ENCODE measurements at places on chromosomes 5 and 9.

DNA sequence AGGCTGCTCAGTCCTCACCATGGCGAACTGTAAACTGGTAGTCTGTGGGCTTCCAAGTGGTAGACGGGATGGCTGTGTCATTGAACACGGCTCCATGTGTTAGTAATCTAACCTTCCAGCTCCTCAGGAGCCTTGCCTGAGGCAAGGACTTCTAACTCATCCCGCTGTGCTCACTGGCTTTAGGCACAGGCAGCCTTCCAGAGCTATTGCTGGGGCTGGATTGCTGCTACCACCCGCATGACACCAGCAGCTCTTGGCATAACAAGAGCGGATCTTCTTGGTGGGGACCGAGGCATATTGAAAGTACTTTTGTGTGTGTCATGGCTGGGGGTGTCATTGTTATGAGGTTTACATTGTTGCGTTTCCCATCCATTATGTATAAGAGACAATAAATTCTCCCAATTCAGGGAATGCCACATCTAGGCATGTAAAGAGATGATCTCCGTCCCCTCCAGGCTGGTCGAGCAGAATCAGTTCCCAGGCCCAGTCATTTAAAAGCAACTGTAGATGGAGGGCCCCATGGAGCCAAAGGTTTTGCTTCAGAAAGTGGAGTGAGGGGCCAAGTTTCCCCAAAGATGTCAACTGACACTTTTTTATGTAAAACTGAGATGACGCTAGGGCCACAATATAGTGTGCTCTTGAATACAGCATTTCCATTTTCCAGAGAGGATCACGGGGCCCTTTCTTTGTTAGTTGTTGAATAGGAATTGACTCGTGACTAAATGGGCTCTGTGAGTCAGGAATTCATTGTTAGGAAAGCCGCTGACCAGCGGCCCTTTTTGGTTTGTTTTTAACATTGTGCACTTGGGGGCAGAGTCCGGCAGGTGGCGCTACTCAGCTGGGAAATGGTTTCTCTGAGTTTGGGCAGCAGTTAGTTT, 759.5 kb downstream of the TAF11L14 start:
- DNase-seq: no peak

DNA sequence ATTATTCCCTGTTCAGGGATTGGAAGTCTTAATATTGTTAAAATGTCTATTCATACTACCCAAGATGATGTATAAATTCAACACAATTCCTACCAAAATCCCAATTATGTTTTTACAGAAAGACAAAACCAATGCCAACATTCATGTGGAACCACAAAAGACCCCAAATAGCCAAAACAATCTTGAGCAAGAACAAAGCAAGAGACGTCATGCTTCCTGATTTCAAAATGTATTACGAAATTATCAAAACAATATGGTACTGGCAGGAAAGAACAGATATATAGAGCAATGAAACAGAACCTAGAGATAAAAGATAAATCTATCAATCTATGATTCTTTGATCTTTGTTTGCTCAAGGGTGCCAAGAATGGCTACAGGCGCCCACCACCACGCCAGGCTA, 237.9 kb downstream of the TAF11L14 start:
- DNase-seq: no peak

GRCh38 chr9:100287186-100287585, 65.6 kb downstream of the TEX10 start:
- DNase-seq: no peak

- DNase-seq: no peak
Measured at GRCh38 chr9:126763130-126763764, 41.6 kb upstream of the ZBTB43 start.

- no peak for DNase-seq
Measured at GRCh38 chr9:93900436-93900819, 54.7 kb downstream of the BARX1 start.

DNA sequence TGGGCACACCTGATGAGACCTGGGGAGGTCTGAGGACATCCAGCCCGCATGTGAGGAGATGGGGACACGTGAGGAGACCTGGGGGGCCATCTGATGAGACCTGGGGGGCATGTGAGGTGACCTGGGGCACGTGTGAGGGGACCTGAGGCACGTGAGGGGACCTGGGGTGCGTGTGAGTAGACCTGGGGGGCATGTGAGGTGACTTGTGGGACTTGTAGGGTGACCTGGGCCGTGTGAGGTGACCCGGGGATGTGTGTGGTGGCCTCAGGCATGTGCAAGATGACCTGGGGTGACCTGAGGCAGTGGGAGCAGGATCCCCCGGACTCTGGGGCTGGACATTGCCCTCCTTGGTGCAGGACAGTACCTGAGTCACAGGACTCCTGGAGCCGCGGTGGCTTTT, 30.6 kb downstream of the PNPLA7 start:
- DNase-seq: no peak

DNA sequence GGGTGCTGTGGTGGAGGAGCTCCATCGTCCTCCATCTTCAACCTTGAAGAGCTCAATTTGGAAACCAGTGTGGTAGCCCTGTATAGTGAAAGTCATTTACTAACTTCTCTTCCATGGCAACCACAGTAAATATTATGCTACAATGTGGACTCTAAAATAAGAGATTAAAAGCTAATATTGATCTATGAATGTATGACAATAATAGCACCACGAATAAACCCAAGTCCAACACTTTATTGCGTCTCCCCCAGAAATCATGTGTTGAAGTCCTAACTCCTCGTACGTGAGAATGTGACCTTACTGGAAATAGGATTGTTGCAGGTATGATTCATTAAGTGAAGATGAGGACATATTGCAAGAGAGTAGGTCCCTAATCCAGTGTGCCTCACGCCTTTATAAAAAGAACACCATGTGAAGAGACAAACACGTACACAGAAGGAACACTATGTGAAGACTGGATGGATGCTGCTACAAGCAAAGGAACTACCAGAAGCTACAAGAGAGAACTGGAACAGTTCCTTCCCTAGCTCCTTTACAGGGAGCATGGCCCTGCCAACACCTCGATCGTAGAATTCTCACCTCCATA, 276.2 kb downstream of the PDE4D start:
- no peak for DNase-seq

DNA sequence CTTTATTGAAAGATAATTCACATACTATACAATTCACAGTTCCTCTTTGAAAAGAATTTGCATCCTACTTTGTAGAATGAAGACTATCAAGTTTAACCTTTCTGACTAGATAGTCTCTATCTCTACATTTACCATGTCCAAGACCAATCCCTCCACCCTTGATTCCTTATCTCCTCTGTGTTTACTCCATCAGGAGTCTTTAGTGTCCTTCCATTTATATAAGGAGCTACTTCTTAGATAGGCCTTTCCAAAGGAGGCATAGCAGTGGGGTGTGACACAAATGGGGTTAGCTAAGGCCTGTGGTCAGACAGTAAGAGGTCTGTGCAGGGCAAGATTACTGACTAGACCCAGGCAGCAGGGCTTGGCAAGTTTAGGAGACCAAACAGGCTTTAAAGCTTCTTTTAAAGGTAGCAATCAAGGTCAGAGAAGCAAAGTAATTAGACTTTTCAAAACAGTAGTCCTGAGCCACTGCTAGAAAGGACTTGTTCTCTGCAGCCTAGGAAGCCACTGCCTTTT, 11.1 kb upstream of the DMXL1 start:
- no peak for DNase-seq

GRCh38 chr5:73186976-73187375, 14.0 kb downstream of the TMEM174 start:
- DNase-seq: no peak

GRCh38 chr9:74133921-74134320, 363.2 kb upstream of the RORB start:
- DNase-seq: no peak

- no peak for DNase-seq
Measured at GRCh38 chr5:34016222-34016621, 8.4 kb upstream of the AMACR start.

- DNase-seq: no peak
Measured at GRCh38 chr5:171989946-171990712, 16.3 kb downstream of the FBXW11 start.

GRCh38 chr5:4781299-4781698, 358.8 kb upstream of the ADAMTS16 start:
- no peak for DNase-seq

- peak; percentile 26 for DNase-seq
Measured at GRCh38 chr9:92147030-92147851, 32.0 kb upstream of the SPTLC1 start.

- no peak for DNase-seq
Measured at GRCh38 chr9:38638881-38639576, 18.6 kb upstream of the ANKRD18A start.

GRCh38 chr5:66828046-66828547, 231.9 kb downstream of the MAST4 start:
- DNase-seq: no peak

DNA sequence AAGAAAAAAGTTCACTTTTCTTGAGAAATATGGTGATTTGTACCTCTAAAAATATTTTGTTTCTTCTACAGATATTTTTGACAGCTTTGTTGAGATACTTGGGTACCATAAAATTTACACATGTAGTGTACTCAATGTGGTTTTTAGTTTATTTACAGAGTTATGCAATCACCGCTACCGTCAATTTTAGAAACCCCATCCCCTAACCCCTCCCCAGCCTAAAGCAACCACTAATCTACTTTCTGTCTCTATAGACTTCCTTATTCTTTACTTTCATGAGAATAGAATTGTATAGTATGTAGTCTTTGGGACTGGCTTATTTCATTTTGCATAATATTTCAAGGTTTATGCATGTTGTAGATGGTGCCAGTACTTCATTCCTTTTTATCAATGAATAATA, 45.0 kb upstream of the TDRD7 start:
- DNase-seq: no peak

DNA sequence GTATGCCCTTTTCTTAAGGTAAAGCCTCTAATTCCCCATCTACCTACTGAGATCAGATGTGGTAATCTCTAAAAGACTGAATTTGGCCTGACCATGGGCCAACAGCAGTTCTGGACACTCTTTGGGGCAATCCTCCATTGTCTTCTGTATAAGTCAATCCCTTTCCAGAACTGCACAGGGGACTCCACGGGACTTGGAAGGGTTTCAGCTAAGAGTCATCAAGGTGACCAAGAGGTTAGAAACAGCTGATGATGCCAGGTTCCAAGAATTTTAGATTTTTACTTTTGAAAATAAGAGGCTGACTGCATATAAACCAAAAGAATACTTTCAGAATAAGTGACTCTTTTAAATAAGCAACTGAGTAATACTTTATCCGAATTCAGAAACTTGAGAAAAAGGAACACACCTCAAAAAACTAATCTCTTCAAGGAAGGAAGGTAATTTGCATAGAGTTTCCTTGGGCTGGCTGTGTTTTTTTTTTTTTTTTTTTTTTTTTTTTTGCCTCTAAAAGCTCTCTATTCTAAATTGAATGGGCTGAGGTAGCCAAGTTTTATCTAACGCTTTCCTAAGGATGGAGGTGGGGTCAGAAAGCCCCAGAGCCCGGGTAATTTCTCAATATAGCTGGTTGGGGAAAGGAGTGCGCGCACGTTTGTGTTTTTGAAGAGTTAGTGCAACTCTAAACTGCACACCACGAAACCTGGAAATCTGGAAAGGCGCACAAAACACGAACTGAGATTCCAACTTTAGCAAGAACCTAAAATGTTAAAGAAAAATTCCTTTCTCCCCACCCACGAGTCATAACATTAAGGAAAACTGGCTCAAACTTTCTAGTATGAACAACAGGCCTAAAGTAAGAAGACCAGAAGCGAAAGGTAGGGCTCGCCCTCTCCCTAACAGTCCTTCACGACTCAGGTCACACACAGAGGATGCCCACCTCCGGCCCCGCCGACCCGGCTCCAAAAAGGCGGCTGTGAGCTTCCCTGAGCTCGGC, 1.3 kb downstream of the VCP start:
- no peak for DNase-seq

GRCh38 chr9:129513282-129513681, 107.6 kb downstream of the C9orf50 start:
- DNase-seq: no peak

- no peak for DNase-seq
Measured at GRCh38 chr9:134403682-134404301, 77.5 kb downstream of the RXRA start.

DNA sequence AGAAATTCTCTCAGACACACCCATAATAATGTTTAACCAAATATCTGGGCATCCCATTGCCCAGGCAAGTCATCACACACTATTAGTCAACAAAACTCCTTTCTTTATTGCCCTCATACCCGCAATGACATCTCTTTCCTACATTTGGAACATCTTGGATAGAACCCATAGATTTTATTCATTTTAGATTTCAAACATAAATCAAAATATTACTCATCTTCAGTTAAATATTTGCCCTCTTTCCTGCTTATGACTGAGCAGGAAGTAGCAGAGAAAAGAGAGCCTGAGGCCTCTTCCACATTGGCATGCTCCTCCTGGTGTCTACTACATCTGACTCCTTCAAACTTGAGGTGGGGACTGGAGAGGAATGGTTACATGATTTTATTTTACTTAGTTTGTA, 592.0 kb downstream of the CHSY3 start:
- no peak for DNase-seq

DNA sequence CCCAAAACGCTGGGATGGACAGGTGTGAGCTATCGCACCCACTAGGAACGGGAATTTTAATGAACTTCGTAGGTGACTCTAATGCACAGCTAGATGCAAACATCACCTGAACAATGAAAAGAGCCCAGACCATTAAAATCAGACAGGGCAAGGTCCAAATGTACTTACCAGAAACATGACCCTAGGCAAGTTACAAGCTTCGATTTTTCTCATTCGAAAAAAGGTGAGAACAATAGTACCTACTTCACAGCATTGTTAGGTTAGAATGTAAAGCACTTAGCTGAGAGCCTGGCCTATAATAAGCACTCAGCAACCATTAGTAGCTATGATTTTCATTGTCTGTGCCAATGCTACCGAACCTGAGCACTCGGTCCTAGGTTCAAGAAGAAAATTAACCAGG, 5.8 kb upstream of the KLHL3 start:
- no peak for DNase-seq

- DNase-seq: no peak
Measured at GRCh38 chr5:65037831-65038815, 269.4 kb downstream of the CWC27 start.

- no peak for DNase-seq
Measured at GRCh38 chr5:92652756-92653155, 928.3 kb downstream of the NR2F1-AS1 start.

GRCh38 chr5:21807953-21808352, 1045.2 kb downstream of the CDH12 start:
- no peak for DNase-seq

GRCh38 chr9:91341258-91341746, 20.4 kb downstream of the AUH start:
- DNase-seq: no peak

GRCh38 chr9:14027116-14027800, 286.7 kb downstream of the NFIB start:
- DNase-seq: no peak

- DNase-seq: no peak
Measured at GRCh38 chr9:95067057-95067456, 250.5 kb downstream of the FANCC start.

- DNase-seq: no peak
Measured at GRCh38 chr9:70983723-70984295, 137.6 kb downstream of the TRPM3 start.

- DNase-seq: no peak
Measured at GRCh38 chr5:173055722-173055982, 500 bp upstream of the CREBRF start.

All from GM18507 (cell line).